Glutamatergic neuron (in vitro differentiated cells): ENCODE measurements at places on chromosomes 6 and 20.
A peak's percentile ranks its signal among the peaks of the same experiment; 100 is the strongest.

- H3K4me1 ChIP-seq: no peaks in the 10 kb centered on the region
- DNase-seq: no peak
- no peak overlapping the region for H3K27ac ChIP-seq
- no peak overlapping the region for H3K4me3 ChIP-seq
- peaks cover 13% of the 10 kb centered on the region for H3K36me3 ChIP-seq
Measured at GRCh38 chr6:137202078-137202477, 17.1 kb downstream of the IFNGR1 start.

GRCh38 chr6:4675121-4675520 is 101.1 kb upstream of the CDYL start:
- DNase-seq: peak; percentile 82
- peak overlapping the region; percentile 90 for H3K27ac ChIP-seq
- peak overlapping the region; percentile 25 for H3K4me3 ChIP-seq
- H3K27me3 ChIP-seq: peaks cover 6% of the 10 kb centered on the region

DNA sequence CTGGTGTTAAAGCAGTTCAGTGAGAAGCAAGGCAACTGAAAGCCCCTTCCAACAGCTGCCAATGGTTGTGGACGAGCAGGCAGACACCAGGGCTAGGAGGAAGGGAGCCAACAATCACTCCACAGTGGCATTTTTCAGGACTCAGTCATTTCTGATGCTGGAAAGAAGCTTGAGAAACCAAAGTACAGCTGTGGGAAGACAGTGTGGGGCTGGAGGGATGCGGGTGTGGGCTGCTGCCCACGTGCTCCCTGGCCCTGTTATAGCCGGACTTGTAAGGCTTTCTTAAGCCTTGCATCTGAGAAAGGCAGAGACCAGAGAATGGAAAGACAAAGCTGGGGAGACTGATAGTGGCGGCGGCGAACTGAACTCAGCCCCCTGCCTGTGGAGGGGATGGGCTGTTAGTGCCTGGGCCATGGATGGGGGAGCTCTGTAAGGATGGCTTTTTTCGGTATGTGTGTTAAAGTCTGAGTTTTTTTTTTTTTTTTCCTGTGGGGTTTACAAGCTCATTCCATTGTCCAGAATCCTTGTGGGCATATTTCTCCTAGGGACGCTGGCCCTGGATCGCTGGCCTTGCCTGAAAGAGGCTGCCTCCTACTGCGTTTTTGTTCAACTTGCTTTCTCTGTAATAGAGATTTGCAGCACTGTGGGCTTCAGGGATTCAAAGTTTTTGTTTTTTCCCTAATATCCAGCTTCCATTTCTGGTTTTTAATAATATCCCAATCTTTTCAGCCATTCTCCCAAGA is 91.7 kb downstream of the GJA10 start:
- peaks cover 14% of the 10 kb centered on the region for H3K27me3 ChIP-seq
- peak overlapping the region; percentile 58 for H3K4me3 ChIP-seq
- H3K36me3 ChIP-seq: no peaks in the 10 kb centered on the region
- peak; percentile 28 for DNase-seq
- peak overlapping the region; percentile 99 for H3K27ac ChIP-seq

- no peak overlapping the region for H3K27ac ChIP-seq
- H3K27me3 ChIP-seq: peaks cover 1% of the 10 kb centered on the region
- DNase-seq: no peak
- peaks cover 3% of the 10 kb centered on the region for H3K4me1 ChIP-seq
Measured at GRCh38 chr6:129623008-129623732, 86.8 kb downstream of the ARHGAP18 start.

- no peaks in the 10 kb centered on the region for H3K4me1 ChIP-seq
- no peaks in the 10 kb centered on the region for H3K36me3 ChIP-seq
- H3K27me3 ChIP-seq: peaks cover 2% of the 10 kb centered on the region
- H3K4me3 ChIP-seq: no peak overlapping the region
- H3K27ac ChIP-seq: no peak overlapping the region
- no peak for DNase-seq
Measured at GRCh38 chr6:124968401-124968800, 6.2 kb downstream of the RNF217 start.

DNA sequence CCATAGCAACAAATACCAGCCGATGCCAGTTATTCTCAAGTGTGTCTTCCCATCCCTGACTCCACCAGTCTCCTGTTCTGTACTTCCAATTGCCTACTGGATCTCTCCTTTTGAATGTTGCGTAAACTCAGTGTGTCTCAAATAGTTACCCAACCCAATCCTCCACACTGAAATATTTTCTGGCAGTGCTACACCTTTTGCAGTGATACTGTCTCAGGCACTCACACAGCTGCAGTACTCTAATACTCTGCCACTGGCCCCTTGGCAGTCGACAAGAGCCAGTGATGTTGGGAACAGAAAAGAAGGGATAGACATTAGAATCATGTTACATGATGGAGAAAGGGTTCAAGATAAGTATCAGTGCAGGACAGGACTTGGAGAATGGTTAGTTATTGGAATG is 31.8 kb upstream of the FOXO3 start:
- H3K27ac ChIP-seq: no peak overlapping the region
- no peaks in the 10 kb centered on the region for H3K36me3 ChIP-seq
- DNase-seq: no peak
- peaks cover 3% of the 10 kb centered on the region for H3K27me3 ChIP-seq
- no peak overlapping the region for H3K4me3 ChIP-seq
- no peaks in the 10 kb centered on the region for H3K4me1 ChIP-seq

- H3K4me3 ChIP-seq: no peak overlapping the region
- H3K27me3 ChIP-seq: no peaks in the 10 kb centered on the region
- H3K4me1 ChIP-seq: peaks cover 4% of the 10 kb centered on the region
- H3K27ac ChIP-seq: no peak overlapping the region
- no peak for DNase-seq
- no peaks in the 10 kb centered on the region for H3K36me3 ChIP-seq
Measured at GRCh38 chr6:11989386-11989785, 22.7 kb upstream of the HIVEP1 start.

GRCh38 chr6:157669323-157669722 is 153.7 kb upstream of the SNX9 start:
- no peaks in the 10 kb centered on the region for H3K27me3 ChIP-seq
- no peaks in the 10 kb centered on the region for H3K36me3 ChIP-seq
- peak overlapping the region; percentile 33 for H3K27ac ChIP-seq

- no peak overlapping the region for H3K4me3 ChIP-seq
- DNase-seq: no peak
- H3K36me3 ChIP-seq: peaks cover 6% of the 10 kb centered on the region
- H3K27ac ChIP-seq: no peak overlapping the region
- H3K4me1 ChIP-seq: no peaks in the 10 kb centered on the region
Measured at GRCh38 chr6:14091339-14091978, 26.1 kb upstream of the CD83 start.

GRCh38 chr6:140155451-140156126 is 781.1 kb upstream of the CITED2 start:
- H3K27me3 ChIP-seq: peaks cover 3% of the 10 kb centered on the region
- no peaks in the 10 kb centered on the region for H3K36me3 ChIP-seq
- no peak overlapping the region for H3K27ac ChIP-seq
- DNase-seq: no peak
- H3K4me3 ChIP-seq: no peak overlapping the region

DNA sequence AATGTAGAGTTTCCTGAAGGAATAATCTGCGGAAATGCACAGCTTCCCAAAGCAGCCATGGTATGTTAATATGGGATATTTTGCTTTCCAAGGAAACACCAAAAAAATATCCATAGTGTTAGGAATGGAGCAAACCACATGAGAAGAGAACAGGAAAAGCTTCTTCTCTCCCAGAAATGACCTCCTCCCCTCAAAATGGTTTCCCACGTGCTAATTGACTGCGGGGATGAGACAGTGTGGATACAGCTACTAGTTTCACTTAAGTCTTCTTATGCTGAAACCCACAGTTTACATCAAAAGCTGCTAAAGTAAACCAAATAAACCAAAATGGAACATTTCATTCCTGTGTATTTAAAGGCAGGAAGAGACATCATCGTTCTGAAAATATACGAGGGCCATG is 69.4 kb downstream of the FYN start:
- H3K36me3 ChIP-seq: no peaks in the 10 kb centered on the region
- H3K27me3 ChIP-seq: peaks cover 3% of the 10 kb centered on the region
- H3K4me1 ChIP-seq: peaks cover 67% of the 10 kb centered on the region
- no peak overlapping the region for H3K4me3 ChIP-seq
- no peak for DNase-seq
- no peak overlapping the region for H3K27ac ChIP-seq

DNA sequence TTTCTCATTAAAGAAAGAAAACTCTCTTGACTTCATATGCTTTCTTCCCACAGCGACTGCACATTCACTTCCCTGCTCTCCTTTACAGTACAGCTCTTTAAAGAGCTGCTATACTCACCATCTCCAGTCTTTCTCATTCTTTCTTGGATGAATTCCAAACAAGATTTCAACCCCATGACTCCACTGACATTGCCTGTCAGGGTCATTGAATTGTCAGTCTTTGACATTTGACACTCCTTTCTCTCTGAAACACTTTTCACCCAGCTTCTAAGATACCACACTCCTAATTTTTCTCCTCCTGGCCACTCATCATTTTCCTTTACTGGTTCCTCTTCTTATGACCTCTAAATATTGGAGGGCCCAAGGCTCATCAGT is 811 bp upstream of the ARMH2 start:
- H3K4me1 ChIP-seq: no peaks in the 10 kb centered on the region
- H3K36me3 ChIP-seq: no peaks in the 10 kb centered on the region
- no peak overlapping the region for H3K27ac ChIP-seq
- no peak overlapping the region for H3K4me3 ChIP-seq
- no peak for DNase-seq
- H3K27me3 ChIP-seq: peaks cover 3% of the 10 kb centered on the region

GRCh38 chr6:27617046-27617687 is 144.3 kb upstream of the ZNF184 start:
- no peaks in the 10 kb centered on the region for H3K36me3 ChIP-seq
- peaks cover 10% of the 10 kb centered on the region for H3K27me3 ChIP-seq
- no peak for DNase-seq
- H3K27ac ChIP-seq: peak overlapping the region; percentile 57
- peak overlapping the region; percentile 98 for H3K4me3 ChIP-seq

GRCh38 chr6:150567380-150567779 is 32.3 kb upstream of the PLEKHG1 start:
- no peak overlapping the region for H3K27ac ChIP-seq
- peaks cover 12% of the 10 kb centered on the region for H3K4me1 ChIP-seq
- H3K4me3 ChIP-seq: no peak overlapping the region
- no peaks in the 10 kb centered on the region for H3K27me3 ChIP-seq
- no peak for DNase-seq

GRCh38 chr6:103872678-103873077 is 987.0 kb downstream of the HACE1 start:
- no peak for DNase-seq
- peak overlapping the region; percentile 67 for H3K27ac ChIP-seq
- H3K4me1 ChIP-seq: peaks cover 7% of the 10 kb centered on the region

- peak overlapping the region; percentile 96 for H3K4me3 ChIP-seq
- H3K4me1 ChIP-seq: peaks cover 22% of the 10 kb centered on the region
- no peak for DNase-seq
- H3K27ac ChIP-seq: peak overlapping the region; percentile 91
Measured at GRCh38 chr6:15246666-15247499, 1.0 kb downstream of the JARID2 start.

DNA sequence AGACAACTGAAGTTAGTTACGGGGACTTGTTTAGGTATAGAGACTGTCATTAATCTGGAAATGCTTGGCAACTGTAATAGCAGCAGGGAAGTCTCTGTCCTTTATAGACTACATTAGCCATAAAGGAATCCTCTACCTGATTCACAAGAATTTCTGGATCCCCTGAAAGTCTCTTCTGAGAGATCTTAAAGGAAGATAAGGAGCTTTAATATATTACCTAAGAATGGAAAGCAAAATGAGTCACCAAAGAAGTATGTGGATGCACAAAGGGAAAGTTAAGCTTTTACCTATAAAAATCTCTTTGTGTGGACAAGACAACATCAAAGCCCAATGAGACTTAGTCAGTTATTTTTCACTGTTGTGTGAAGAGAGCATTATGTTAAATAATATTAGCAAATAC is 92.2 kb upstream of the RSPO3 start:
- no peak overlapping the region for H3K27ac ChIP-seq
- H3K4me1 ChIP-seq: no peaks in the 10 kb centered on the region
- no peaks in the 10 kb centered on the region for H3K27me3 ChIP-seq
- H3K36me3 ChIP-seq: no peaks in the 10 kb centered on the region
- no peak overlapping the region for H3K4me3 ChIP-seq
- no peak for DNase-seq

DNA sequence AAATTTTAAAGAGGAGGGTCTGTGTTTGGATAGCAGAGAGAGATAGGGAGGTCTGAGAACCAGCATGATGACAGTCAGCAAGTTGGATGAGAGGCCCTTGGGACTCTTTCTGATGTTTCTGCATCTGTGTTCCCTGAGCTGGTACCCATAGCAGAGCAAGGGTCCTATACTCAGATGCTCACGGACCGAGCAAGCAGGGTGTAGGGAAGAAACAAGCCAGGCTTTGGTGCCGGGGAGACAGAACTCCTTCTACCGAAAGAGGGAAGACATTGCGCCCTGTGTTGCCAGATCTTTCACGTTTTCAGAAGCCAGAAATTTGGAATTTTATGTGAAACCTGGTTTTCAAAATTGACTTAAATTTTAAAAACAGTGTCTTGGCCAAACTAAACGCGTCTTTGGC is 34.6 kb downstream of the NEDD9 start:
- H3K36me3 ChIP-seq: no peaks in the 10 kb centered on the region
- H3K27me3 ChIP-seq: no peaks in the 10 kb centered on the region
- no peak for DNase-seq
- H3K27ac ChIP-seq: no peak overlapping the region
- peaks cover 15% of the 10 kb centered on the region for H3K4me1 ChIP-seq

- H3K27me3 ChIP-seq: peaks cover 3% of the 10 kb centered on the region
- H3K36me3 ChIP-seq: no peaks in the 10 kb centered on the region
- H3K4me3 ChIP-seq: no peak overlapping the region
- H3K27ac ChIP-seq: peak overlapping the region; percentile 81
- peaks cover 46% of the 10 kb centered on the region for H3K4me1 ChIP-seq
- DNase-seq: no peak
Measured at GRCh38 chr6:38110481-38110971, 291.0 kb downstream of the ZFAND3 start.

GRCh38 chr20:59001068-59001448 is 6.0 kb downstream of the CTSZ start:
- H3K27me3 ChIP-seq: peaks cover 15% of the 10 kb centered on the region
- no peak overlapping the region for H3K4me3 ChIP-seq
- no peaks in the 10 kb centered on the region for H3K4me1 ChIP-seq
- H3K36me3 ChIP-seq: no peaks in the 10 kb centered on the region

- no peak overlapping the region for H3K4me3 ChIP-seq
- no peaks in the 10 kb centered on the region for H3K36me3 ChIP-seq
- peaks cover 4% of the 10 kb centered on the region for H3K4me1 ChIP-seq
- no peak overlapping the region for H3K27ac ChIP-seq
- no peak for DNase-seq
Measured at GRCh38 chr6:41599852-41600445, 38.3 kb upstream of the MDFI start.

- no peaks in the 10 kb centered on the region for H3K36me3 ChIP-seq
- H3K27me3 ChIP-seq: peaks cover 2% of the 10 kb centered on the region
- no peak overlapping the region for H3K4me3 ChIP-seq
Measured at GRCh38 chr6:41163419-41163717, 452 bp upstream of the TREM2 start.

- H3K4me3 ChIP-seq: no peak overlapping the region
- H3K27ac ChIP-seq: no peak overlapping the region
- H3K27me3 ChIP-seq: peaks cover 3% of the 10 kb centered on the region
- DNase-seq: no peak
- H3K36me3 ChIP-seq: no peaks in the 10 kb centered on the region
Measured at GRCh38 chr20:54189630-54190029, 15.8 kb upstream of the CYP24A1 start.
